AML-193 (cell line): ENCODE measurements at places on chromosomes 4 and X.

DNA sequence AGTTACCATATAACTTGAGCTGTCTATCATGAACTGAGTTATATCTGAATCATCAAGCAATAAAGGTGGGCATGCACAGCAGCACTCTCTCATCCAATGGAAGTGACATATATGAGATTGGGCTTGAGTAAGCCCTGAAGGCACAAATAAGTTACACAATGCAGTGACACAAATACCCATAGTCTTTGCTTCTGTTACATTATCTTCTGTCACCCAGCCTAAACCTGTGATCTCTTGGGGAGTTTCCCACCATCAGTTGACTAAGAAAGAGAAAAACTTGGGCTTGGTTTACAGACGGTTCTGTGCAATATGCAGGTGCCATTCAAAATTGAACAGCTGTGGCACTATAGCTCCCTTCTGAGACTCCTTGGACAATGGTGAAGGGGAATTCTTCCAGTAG, 138.8 kb upstream of the IL15 start:
- DNase-seq, result no peak

- no peak for DNase-seq
These were observed 221.6 kb upstream of the SPANXN4 start for GRCh38 chrX:142804085-142804484.

- no peak for DNase-seq
These were observed 61.4 kb downstream of the WFS1 start for GRCh38 chr4:6331018-6331417.

- DNase-seq, result no peak
These were observed 2.2 kb downstream of the MSANTD1 start for GRCh38 chr4:3250956-3251690.

- no peak for DNase-seq
These were observed 554 bp downstream of the DCTD start for GRCh38 chr4:182916483-182917181.

GRCh38 chrX:13721819-13722519, 12.5 kb downstream of the TRAPPC2 start:
- no peak for DNase-seq
